ENCODE measurements at places on chromosomes 3 and 15. TPM values are rescaled to one million over a fixed set of nuclear protein-coding genes. Genes with fewer than 3 reads are reported as not detected.

DNA sequence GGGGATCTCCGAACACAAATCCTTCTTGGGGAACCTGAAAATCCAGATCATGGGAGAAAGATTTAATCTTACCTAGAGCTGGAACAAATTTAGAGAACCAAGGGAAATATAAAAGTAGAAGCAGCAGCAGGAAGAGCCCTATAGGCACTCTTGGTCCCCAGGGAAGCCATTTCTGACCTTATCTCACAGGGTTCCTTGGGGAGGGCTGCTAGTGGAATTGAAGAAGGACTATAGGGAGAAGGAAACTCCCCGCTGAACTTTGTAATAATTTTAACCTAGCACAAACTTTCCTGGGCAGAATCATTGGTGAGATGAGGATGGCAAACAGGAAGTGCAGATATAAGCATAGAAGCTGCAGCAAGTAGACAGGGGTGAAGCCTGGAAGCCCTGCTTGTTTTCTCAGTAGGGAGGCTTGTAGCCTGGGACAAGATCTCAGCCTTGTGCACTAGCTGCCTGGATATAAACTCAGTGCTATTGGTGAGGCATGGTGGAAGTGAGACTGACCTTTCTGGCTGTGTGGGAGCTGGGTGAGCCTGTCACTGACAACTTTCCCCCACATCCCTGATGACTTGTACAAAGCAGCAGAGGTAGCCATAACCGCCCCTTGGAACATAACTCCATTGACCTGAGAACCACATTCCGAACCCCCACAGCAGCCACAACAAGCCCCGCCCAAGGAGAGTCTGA lies 343.0 kb upstream of the TGFBR2 start:
- DNase-seq, result no peak

GRCh38 chr3:67866571-67866970 lies 212.2 kb upstream of the SUCLG2 start:
- no peak for DNase-seq

GRCh38 chr3:154384479-154384878 lies 45.5 kb downstream of the GPR149 start:
- DNase-seq, result no peak

GRCh38 chr3:14542656-14543055 lies 2.5 kb upstream of the GRIP2 start:
- no peak for DNase-seq

Gene IMPG2
- 0.04 TPM for polyA plus RNA-seq

Gene CCDC13
- polyA plus RNA-seq, result 0.61 TPM
